AG04449 (cell line): ENCODE measurements at places on chromosomes 2 and 18.

DNA sequence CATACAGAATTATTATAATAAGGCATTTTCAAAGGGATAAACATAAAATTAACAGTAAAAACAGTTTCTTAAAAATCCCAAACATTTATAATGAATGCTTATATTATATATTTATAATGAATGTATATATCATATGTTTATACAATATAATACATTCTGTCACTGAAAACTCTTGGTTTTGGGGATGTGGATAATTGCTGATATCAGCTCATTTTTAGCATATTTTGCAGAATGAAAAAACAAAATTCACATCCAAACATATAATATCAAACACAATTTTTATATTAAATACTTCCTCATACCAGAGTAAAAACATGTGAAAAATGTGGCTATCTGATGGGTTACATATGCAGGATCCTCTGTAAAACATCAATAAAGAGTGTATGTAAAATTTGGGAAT, 202.7 kb upstream of the KLHL14 start:
- DNase-seq = no peak

DNA sequence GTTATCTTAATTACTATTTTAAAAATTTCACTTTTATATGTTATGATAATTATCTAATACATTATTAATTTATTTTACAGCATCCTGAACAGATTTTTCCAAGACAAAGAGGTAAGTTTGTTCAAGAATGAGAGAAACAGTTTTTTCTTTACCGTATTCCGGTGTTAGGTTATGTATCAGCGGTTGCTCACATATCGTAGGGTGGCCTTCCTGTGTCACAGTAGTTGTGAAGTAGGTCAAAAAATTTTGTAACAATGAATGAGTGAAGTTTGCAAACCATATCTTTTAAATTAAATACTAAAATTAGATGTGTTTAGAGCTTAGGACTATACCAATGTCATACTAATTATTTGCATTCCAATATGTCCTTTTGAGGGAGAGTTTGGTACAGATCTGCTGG, 33.5 kb downstream of the MRPS9 start:
- DNase-seq = no peak

DNA sequence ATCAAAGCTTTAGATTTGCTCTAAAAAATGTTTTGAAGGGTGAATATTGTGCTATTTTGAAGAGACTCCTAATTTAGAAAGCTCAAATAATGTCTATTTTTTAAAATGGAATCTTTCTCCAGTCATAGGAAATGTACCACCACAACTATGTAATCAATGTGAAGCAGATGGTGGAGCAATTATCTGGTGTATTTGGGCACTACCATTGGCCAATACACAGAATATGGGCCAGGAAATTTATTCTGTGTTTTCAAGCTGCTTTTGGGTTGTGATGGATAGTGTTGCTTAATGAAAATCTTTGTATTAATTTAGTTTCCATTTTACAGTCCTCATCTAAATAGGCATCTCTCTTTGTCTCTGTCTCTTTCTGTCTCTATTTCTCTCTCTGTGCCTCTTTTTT, 17.1 kb upstream of the VWC2L start:
- DNase-seq = no peak

- no peak for DNase-seq
Observed at GRCh38 chr18:49845629-49846360, 32.5 kb upstream of the ACAA2 start.

GRCh38 chr2:238488347-238488826, 61.7 kb downstream of the ASB1 start:
- DNase-seq = no peak

- DNase-seq = no peak
Observed at GRCh38 chr2:209114588-209115240, 309.1 kb upstream of the MAP2 start.

GRCh38 chr2:35931626-35932025, 424.0 kb upstream of the CRIM1 start:
- DNase-seq = no peak

GRCh38 chr18:66103550-66103949, 352.7 kb downstream of the CDH7 start:
- no peak for DNase-seq

GRCh38 chr2:128784626-128785306, 466.1 kb upstream of the HS6ST1 start:
- no peak for DNase-seq

GRCh38 chr18:80104364-80104779, 4.7 kb upstream of the ADNP2 start:
- DNase-seq = no peak

DNA sequence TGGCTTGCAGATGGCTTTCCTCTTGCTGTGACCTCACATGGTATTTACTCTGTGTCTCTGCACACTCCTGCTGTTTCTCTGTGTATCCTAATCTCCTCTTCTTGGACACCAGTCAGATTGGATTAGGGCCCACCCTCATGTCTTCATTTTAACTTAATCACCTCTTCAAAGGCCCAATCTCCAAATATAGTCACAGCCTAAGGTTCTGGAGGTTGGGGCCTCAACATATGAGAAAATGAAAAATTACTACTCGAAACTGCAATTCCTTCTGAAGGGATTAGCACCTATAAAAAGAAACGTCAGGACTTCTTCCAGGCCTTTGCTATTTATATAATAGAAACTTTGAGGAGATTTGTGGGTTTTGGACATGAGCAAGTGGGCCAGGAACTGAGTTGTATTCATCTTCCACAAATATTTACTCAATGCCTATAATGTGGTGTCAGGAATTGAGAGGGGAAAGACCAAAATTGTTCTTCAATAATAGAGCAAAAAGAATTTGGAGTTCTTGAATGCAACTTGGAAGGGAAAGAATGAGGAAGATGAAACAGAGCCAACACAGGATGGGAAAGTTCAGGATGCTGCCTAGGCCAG, 270.0 kb upstream of the FN1 start:
- DNase-seq = no peak

DNA sequence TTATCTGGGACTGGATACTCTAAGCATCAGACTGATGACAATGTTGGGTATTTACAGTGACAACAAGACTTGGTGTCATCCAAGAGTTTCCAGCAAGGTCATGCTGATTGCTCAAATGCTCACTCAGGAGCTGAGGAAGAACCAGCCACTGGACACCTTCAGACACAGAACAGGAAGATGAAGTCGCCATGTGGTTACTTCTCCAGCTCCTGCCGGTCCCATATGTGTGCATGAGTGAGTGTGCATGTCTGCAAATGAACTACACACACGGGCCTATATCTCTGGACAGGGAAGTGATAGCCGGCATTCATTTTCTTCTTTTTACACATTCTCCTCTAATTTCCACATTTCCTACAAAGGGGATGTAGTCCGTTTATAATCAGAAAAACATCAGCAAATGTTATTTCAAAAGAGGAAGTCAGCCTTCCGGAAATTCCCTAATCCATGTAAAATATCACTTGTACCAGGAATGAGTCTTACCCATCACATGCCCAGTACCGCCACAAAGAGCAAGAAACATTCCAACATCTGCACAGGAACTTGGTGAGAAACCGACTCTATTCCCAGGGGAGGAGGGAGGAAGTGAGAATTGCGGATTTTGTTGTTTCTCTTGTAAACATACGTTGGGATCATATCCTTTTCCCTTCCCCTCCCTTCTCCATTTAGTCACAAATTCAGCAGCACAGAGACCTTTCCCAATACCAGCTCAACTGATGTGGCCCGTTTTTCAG, 10.8 kb downstream of the RFX8 start:
- peak; percentile 50 for DNase-seq

DNA sequence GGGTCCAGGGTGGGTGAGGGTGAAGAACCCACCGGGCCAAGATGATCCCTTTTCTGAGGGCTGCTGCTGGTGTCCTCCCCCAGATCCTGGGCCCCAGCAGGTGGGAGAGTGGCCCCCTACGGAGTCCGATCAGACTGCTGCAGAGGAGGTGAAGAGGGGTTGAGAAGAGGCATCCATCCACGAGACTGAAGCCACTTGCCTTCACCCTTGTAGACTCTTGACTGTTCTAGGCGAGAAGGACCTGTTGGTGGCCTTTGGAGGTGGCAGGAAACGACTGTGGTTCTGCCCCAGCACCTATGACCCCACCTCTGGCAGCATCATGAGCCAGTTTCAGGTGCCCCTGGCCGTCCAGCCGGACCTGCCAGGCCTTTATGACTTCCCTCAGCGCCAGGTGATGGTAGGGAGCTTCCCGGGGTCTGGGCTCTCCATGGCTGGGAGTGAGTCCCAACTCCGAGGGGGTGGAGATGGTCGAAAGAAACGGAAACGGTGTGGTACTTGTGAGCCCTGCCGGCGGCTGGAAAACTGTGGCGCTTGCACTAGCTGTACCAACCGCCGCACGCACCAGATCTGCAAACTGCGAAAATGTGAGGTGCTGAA, 1.5 kb downstream of the TET3 start:
- no peak for DNase-seq

GRCh38 chr18:66316701-66317100, 287.2 kb downstream of the CDH19 start:
- DNase-seq = no peak

GRCh38 chr2:66771359-66771976, 336.5 kb downstream of the MEIS1 start:
- no peak for DNase-seq

DNA sequence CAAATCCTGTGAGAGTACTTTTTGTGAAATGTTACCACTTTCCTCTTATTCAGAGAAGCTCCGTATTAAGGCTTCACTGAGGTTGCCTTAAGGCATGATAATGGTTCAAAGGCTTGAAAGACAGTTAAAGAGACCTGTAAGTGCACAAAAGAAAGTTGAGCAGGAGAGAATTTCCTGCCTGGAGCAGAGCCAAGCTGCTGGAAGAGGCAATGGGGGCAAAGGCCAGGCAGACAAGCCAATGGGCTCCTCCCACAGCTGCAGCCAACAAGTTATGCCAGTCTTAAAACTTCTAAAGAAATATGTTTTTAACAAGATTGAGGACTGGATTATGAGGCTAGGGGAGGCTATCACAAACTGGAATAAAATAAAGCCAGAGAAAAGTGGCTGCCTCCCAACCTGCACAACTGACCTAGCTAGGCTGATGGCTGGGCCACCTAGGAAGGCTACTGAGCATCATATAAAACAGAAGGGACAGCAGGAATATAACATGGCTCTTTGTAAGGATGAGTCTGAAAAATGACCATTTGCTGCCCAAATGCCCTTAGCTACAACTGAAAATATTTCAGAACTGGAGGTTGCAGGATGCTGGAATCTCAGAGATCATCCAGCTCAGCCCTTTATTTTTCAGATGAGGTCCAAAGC, 2.1 kb downstream of the IL1B start:
- no peak for DNase-seq

GRCh38 chr2:99275882-99276281, 20.4 kb upstream of the LYG2 start:
- no peak for DNase-seq

DNA sequence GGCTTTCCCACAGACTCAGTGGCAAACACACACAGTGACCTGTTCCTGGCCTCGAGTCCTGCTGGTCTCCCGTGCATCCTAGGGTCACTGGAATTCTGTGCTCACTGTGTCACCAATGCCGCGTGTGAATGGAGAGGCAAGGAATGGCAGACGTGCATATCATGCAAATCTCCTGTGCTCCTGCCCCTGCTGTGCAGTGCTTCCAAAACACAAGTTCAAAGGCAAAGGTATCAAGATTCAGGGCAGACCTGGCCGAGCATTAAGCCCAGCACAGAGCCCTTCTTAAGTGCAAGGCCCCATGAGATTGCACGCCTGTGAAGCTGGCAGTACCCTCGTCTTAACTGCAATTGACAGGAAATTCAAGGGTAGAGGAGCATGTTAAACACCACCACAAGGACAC, 129.1 kb downstream of the NDUFA10 start:
- no peak for DNase-seq

DNA sequence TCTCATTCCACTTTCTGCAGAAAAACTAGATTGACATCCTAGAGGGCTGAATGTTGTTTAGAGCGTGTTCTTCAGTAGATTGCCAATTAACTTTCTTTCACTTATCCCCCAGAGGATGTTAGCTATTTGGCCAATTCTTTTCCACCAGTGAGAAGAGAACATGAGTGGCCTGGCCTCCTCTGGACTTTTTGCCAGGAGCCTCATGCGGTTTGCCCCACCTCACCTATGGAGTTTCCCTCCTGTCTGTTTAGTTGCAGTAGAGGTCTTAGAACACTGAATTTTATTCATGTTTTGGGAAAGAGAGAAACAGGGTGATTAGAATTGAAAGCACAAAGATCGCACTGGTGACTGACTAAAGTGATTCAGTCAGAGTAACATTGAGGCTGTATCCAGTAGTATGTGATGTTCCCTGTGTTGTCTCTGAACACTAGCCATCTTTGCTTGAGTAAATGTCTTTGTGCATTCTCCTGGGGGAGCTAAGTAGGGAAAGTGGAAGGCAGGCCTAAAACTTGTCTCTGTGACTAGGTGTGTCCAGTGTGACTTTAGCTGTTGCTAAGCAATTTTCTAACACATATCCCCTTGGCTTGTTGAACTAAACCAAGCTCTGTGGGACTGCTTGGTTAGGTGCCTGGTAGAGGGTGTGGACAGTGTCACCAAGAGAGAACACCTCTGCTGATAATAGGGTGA, 34.0 kb downstream of the UGP2 start:
- no peak for DNase-seq

DNA sequence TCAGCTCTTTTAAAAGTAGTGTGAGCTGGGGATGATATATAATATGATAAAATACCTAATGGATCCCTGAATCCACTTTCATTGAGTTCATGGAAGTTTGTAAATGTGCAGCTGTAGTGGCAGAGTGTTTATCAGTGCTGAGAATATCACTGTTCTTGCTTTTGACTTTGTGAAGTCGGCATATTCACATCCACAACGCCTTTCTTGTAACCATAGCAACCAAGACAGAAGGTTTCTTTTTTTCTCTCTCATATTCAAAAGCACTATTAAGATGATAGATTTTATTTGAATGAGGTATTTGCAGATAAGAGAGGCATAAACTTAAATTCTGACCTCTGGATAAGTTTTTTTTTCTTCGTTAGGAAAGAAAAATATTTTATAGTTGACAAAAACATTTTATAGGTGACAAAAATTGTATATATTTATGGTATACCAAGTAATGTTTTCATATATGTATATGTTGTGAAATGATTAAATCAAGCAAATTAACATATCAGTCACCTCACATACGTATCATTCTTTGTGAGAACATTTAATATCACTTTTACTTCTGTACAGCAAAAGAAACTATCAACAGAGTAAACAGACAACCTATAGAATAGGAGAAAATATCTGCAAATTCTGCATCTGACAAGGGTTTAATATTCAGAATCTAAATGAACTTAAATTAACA, 130.0 kb downstream of the PLCL1 start:
- DNase-seq = no peak

GRCh38 chr18:50689578-50689977, 129.7 kb downstream of the MAPK4 start:
- no peak for DNase-seq

GRCh38 chr18:59898609-59899297, 1.0 kb upstream of the PMAIP1 start:
- DNase-seq = no peak

- DNase-seq = no peak
Observed at GRCh38 chr2:56510610-56511009, 326.8 kb downstream of the CCDC85A start.
